Left renal cortex interstitium (tissue), 4 donors: ENCODE measurements at places on chromosomes 6 and 20. TPM values are rescaled to one million over a fixed set of nuclear protein-coding genes. Genes with fewer than 3 reads are reported as not detected.

SIRPB1 gene
- polyA plus RNA-seq, result 0.29 TPM

GJA1 gene
- 57.3 TPM for polyA plus RNA-seq

GRCh38 chr20:2814076-2814475, 711 bp upstream of the C20orf141 start:
- DNase-seq, result no peak

DNA sequence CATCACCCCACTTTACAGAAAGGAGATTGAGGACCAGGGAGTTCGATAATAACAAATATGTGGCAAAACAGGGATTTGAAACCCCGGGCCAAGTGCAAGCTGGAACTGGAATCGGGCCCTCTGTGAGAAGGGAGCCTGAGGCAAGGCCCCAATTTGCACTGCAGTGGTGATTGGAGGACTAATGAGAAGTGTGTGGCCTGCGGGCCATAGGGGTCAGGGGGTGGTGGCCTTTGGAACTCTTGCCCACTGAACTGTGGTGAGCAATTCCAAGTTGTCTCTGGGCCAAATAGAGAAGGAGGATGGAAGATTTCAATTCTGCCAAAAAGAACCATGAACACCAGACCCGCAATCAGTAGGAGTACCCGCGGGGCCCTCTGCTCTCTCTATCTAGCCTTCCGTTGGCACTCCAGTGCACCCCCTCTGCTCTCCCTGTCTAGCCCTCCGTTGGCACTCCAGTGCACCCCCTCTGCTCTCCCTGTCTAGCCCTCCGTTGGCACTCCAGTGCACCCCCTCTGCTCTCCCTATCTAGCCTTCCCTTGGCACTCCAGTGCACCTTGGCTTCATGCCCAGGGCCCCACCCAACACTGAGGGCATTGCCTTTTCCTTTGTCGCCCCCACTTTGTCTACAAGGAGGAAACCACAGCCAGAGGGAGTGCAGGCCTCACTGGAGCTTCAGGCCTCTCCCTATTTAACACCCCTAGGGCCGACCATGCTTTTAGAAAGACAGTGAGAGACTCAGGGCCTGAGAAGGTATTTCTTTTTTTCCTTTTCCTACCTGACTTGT, 6.0 kb upstream of the PTPRA start:
- DNase-seq, result no peak

- no peak for DNase-seq
Observed at GRCh38 chr6:75386050-75386770, 101.6 kb upstream of the TMEM30A start.
